ENCODE measurements at places on chromosomes 11 and 22.

GRCh38 chr22:23911318-23911980 lies 17.3 kb downstream of the MIF start:
- DNase-seq: no peak

GRCh38 chr11:12220305-12220704 lies 109.9 kb downstream of the MICAL2 start:
- no peak for DNase-seq

DNA sequence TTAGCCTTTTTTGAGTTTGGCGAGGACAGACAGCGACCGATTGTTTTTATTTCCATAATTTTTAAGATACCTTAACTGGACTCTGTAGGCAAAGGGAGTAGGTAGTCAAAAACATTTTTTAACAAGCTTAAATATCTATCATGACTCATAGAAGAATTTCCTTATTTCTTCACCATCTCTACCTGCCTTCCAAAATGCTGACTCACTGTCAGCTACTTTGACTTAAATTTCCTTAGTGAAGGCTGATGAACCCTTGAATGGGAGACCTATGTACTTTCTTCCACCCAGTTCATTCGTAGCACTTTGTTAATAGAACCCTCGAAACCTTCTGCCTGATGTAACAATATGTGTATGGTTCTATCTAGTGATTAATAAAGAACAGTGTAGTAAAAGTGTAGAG lies 1.1 kb upstream of the MTMR2 start:
- DNase-seq: no peak

DNA sequence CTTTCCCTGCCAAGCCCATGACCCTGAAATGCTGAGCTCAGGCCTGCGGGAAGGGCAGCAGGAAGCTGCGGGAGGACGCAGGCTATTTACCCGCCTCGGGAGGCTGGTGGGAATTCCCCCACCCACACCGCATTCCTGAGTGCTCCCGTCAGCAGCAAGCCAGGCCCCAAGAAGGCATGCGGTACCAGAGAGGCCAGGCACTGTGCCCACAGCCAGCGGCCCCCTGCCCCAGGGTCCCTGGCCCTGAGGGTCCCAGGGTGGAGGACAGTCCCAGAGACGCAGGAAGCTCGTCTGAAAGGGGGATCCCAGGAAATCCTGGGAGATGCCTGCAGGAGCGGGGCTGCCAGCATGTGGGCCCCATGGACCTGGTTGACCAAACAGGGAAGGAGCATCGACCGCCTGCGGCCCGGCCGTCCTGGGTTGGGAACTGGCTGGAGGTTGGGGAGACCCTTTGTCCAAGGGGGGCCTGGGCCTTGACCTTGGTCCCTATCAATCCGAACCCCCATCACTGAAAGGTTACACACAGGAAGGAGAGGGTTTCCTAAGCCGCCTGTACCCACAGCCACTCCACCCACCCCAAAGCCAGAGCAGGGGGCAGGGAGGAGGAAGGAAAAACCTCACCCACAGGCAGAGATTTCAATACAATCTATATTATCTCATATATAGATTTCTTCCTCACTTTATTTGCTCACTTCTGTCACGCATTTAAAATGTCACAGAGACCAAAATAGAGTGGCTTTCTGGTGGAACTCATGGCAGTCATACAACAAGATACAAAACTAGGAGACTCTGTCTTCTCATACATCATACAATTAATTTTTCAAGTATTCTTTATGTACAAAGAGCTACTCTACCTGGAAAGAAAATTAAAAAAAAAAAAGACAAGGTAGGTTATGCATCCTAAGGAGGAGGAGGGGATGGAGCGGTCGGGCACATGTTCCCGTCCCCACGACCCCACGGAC lies 17.1 kb downstream of the MAFF start:
- no peak for DNase-seq

DNA sequence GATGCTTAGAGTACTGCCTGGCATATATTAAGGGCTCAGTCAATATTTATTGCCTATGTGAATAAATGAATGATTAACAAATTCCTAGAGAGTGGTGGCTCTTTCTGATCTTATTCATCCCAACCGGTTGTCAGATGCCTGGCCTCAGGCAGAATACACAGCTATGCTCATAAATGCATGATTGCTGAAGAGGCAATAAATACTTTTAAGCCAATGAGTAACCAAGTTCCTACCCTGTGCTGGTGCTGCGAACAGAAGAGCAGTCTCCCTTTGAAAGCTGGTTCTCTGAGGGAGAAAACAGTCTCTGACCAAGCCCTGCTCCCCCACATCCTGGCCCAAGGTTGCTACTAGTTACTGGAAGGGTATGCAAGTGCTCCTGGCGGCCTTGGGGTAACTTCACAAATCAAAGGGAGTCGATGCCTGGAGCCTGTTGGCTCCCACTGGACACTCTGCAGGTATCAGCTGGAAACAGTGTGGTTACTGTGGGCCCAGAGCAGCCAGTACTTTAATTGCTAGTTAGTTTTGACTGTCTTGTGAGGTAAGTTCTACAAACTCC lies 2.8 kb downstream of the USH1C start:
- DNase-seq: no peak

GRCh38 chr11:57772562-57772961 lies 11.0 kb downstream of the CTNND1 start:
- DNase-seq: no peak

DNA sequence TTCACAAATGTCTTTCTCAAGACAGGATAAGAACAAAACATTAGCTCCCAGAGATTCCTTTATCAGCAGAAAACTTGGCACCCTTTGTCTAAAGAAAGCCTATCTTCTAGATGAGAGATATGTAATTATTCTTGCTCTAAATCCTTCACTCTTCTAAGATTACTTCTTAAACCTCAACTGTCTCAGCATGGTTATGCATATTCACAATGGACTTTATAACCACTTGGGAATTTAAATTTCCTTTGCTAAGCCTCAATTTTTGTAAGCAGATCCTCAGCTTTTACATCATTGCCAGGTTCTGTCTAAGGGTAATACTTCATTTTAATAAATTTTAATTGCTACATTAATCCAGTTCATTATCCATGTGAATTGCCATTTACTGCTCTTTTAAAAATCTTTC lies 433.6 kb upstream of the DDI1 start:
- no peak for DNase-seq

- no peak for DNase-seq
Observed at GRCh38 chr11:113663567-113663966, 42.5 kb downstream of the TMPRSS5 start.

DNA sequence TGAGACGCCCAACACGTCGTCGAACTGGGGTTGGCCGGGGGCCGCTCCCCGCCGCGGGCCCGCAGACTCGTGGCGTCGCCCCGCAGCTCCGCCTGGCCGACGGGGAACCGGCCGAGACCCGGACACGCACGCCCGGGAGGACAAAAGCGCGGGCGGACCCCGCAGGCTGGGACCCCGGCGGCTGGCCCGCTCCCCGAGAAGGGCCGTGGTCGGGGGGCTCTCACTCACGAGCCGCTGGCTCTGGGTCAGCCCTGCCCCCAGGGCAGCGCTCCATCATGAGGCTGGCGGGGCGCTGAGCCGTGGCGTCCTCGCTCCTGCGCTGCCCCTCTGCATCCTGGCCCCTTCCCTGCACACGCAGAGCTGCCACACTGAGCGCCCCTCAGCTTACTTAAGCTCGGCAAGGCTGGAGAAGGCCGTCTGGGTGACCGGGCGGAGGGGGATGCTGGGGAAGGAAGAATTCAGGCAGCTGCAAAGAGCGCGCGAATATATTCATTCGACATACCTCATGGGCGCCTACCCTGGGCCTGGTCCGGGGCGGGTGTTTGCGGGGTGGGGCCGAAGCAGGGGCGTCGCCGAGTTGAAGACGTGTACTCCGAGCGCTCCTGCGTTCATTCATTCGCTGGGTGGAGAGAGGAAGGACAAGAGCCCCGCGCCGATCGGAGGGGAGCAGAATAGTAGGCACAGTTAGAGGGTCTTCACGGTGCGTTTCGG lies 579 bp upstream of the CYB5R2 start:
- peak; percentile 21 for DNase-seq

DNA sequence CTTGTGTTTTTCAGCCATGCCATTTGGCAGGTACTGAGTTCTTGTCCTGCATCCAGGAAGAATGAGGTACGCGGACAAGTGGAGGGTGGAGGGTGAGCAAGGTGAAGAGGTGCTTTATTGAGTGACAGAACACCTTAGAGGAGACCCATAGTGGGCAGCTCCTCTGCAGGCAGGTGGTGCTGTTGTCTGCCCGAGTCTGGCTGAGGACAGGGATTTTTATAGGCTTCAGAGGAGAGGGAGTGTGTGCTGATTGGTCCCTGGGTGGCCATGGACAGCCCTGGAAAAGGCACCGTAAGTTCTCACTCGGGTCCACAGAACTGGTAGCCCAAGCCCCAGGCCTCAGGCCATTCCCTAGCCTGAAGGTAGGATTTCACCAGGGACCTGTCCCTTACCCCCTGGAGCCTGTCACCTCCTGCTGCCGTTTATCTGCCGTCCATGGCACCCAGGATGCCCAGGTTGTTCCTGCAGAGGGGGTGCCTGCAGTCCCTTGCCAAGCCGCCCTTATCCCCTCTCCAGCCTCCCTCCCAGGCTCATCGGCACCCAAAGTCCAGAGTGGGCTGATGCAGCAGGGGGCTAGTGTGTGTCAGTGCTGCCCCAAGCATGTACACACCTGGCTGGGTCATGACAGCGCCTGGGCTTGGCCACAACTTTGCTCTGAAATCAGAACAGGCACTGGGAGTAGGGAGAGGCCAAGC lies 213.6 kb downstream of the LRRC4C start:
- DNase-seq: no peak

- DNase-seq: no peak
Observed at GRCh38 chr22:49203859-49204598, 623.6 kb downstream of the BRD1 start.

DNA sequence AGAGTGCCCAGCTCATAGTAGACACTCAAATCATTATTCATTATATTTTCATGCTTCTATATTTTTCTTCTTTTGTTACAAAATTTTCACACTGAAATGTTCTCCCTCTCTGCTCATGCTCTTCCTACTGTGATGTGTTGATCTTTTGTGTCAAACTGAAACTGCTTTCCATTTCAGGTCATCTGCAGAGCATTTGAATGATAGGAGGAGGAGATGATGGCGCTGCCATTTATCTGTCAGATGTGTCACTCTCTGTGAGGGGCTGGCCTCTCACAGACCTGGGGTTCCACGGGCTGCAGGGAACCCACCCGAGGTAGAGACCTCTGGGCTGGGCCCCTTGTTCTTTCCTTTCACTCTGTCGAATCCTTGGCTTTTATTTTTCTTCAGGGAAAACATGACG lies 41.1 kb downstream of the OR10A6 start:
- DNase-seq: no peak

DNA sequence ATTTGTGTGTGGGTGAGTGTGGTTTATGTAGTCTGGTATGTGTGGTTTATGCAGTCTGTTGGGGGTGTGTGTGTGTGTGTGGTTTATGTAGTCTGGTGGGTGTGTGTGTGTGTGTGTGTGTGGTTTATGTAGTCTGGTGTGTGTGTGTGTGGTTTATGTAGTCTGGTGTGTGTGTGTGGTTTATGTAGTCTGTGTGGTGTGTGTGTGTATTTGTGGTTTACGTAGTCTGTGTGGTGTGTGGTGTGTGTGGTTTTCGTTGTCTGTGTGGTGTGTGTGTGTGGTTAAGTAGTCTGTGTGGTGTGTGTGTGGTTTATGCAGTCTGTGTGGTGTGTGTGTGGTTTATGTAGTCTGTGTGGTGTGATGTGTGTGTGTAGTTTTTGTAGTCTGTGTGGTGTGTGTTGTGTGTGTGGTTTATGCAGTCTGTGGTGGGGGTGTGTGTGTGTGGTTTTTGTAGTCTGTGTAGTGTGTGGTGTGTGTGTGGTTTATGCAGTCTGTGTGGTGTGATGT lies 26.2 kb upstream of the PARVG start:
- DNase-seq: no peak

DNA sequence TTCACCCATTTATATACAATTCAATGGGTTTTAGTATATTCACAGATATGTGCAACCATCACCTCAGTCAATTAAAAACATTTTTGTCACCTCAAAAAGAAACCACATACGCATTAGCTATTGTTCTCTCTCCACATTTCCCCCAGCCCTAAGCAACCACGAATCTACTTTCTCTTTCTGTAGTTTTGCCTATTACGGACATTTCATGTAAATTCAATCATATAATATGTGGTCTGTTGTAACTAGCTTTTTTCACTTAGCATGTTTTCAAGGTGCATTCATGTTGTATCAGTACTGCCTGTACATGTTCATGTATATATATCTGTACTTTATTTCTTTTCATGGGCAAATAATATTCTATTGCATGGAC lies 104.7 kb upstream of the RRM1 start:
- DNase-seq: no peak

DNA sequence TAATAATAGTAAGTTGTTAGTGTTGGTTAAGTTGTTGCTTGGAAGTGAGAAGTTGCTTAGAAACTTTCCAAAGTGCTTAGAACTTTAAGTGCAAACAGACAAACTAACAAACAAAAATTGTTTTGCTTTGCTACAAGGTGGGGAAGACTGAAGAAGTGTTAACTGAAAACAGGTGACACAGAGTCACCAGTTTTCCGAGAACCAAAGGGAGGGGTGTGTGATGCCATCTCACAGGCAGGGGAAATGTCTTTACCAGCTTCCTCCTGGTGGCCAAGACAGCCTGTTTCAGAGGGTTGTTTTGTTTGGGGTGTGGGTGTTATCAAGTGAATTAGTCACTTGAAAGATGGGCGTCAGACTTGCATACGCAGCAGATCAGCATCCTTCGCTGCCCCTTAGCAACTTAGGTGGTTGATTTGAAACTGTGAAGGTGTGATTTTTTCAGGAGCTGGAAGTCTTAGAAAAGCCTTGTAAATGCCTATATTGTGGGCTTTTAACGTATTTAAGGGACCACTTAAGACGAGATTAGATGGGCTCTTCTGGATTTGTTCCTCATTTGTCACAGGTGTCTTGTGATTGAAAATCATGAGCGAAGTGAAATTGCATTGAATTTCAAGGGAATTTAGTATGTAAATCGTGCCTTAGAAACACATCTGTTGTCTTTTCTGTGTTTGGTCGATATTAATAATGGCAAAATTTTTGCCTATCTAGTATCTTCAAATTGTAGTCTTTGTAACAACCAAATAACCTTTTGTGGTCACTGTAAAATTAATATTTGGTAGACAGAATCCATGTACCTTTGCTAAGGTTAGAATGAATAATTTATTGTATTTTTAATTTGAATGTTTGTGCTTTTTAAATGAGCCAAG lies 2.7 kb downstream of the NEAT1 start:
- peak; percentile 81 for DNase-seq

- no peak for DNase-seq
Observed at GRCh38 chr11:24755260-24755839, 258.5 kb downstream of the LUZP2 start.

DNA sequence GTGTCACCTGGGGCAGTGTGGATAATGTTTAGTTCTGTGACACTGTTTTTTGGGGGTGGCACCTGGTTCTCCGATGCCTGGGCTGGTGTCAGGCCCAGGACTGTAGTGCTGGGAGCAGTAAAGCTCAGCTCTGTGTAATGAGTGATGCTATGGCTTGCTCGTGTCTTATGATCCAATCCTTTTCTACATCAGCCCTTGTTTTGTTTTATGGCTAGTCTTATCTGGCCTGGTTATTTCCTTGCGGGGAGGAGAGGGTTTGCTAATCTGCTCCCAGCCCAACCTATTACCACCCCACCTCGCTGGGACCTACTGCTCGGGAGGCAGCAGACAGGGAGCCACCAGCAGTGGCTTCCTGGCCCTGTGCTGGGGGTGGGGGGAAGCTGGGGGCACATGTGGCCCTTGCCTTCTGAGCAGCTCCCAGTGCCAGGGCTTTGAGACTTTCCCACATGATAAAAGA lies 35.0 kb upstream of the TPBGL start:
- no peak for DNase-seq

Data from activated naive CD4-positive, alpha-beta T cell treated with anti-CD3 and anti-CD28 coated beads, Interleukin-2, amount 50 U/mL, for 16 hours (primary cell).